Stimulated activated naive CD8-positive, alpha-beta T cell treated with anti-CD3 and anti-CD28 coated beads, Interleukin-15, Interleukin-2, amounts not matched to agents 100 U/mL and 50 U/mL, for 24 hours (primary cell): ENCODE measurements at places on chromosomes 2 and 18.

DNA sequence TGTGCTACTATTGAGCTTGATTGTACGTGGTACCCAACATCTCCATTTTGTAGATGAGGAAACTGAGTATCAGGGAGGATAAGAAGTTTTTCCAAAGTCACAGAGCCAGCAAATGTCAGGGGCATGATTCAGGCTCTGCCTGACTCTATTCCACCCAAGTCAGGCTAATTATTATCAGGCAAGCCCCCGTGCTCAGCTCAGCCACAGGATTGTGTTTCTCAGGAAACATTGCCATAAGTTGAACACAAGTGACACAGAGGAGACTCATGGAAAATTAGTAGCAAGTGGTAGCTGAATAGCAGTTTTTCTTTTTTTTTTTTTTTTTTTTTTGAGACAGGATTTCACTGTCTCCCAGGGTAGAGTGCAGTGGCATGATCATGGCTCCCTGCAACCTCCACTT lies 260.5 kb downstream of the C1D start:
- no peak for DNase-seq

GRCh38 chr18:30403278-30403677 lies 639.3 kb downstream of the DSC3 start:
- DNase-seq: no peak

DNA sequence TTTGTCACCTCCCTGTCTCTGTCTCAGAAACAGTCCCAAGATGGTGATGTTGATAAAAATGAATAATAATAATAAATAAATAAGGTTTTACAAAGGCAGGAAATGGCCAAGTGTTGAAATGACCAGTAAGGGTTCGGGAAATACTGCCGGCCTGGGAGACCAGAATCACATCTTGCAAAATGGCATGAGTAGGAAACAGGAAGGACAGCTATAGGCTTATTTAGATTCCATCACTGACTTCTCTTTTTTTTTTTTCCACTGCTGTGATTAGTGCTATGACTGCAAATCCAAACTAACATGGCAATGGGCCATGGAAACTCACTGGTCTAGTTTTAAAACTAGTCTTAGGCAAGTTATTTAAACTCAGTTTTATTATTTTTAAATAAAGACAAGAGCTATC lies 60.6 kb downstream of the SCN1A start:
- no peak for DNase-seq

DNA sequence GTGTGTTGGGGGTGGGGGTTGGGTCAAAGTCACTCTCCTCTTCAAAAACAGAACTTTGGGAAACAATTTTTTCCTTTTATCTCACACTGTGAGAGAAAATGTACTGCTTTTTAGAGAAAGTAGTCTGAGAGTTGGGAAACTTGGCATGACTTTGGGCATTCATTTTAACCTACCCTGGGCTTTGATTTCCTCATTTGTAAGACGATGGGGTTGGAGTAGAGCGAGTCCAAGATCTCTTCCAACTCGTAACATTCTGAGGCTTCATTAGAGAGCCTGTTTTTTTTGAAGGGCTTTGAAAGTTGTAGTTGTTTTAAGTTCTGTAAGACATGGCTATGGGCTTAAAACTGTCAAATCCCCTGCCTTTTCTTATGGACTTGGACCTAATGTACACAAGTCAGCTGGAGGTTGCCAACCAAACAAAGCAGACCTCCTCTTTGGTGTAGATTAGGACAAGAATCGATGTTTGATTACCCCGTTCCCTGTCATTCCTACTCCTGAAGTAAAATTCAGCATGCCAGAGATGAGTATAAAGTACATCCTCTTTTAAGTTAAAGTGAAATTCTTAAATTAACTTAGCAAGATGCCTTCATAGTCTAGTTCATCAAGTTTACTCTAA lies 8.4 kb downstream of the PHLPP1 start:
- DNase-seq: no peak

- no peak for DNase-seq
Observed at GRCh38 chr2:29724282-29724681, 197.1 kb downstream of the ALK start.

DNA sequence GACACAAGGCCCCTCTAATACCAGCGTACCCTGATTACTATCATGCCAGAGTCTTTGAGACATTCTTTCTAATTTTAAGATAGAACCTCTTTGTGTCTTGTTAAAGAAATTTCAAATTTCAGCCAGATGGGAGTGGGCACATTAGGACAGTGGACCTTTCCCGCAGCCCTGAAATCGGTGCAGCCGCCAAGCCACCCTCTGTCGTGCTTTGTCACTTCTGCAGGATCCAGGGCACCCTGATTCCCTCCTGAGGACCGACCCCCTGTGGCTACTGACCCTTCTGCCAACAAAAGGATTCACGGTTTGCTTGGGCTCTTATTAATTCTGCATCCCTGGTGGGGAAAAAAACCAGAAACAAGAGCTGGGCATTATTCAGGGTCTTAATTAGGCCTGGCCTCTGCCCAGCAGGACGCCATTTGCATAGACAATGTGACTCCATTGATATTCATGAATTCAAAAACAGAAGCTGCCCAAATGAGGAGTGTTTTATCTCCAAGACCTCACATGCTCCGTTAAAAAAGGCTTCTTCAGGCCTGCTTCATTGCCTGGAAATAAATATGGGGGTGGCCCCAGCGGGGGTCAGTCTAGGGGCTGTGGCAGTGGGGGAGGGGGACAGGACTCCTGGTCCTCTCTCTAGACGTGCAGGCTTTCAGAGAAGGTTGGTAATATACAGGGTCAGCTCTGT lies 116.9 kb downstream of the ALPK2 start:
- no peak for DNase-seq

GRCh38 chr2:69994166-69994565 lies 32.7 kb upstream of the ASPRV1 start:
- DNase-seq: no peak

GRCh38 chr2:188524519-188525113 lies 232.9 kb downstream of the GULP1 start:
- peak; percentile 7 for DNase-seq

GRCh38 chr18:76838182-76838581 lies 15.8 kb downstream of the ZNF236 start:
- no peak for DNase-seq

DNA sequence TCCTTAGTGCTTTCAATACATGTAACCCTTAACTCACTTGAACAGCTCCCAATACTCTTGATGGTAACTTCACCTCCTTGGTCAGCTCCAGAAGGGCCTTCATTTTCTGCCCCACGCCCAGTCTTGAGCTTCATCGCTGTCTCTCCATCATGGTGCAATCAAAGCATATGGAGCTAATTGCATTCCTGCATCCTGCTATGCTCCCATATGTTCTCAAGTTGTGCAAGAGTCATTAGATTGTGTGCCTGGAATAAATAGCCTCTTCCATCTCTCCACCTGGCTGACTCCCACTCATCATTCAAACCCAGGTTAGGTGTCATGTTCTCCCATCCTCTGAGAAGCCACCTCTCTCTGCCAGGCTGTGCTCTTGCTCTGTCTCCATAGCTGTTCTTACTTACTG lies 364.5 kb upstream of the RGPD4 start:
- no peak for DNase-seq

DNA sequence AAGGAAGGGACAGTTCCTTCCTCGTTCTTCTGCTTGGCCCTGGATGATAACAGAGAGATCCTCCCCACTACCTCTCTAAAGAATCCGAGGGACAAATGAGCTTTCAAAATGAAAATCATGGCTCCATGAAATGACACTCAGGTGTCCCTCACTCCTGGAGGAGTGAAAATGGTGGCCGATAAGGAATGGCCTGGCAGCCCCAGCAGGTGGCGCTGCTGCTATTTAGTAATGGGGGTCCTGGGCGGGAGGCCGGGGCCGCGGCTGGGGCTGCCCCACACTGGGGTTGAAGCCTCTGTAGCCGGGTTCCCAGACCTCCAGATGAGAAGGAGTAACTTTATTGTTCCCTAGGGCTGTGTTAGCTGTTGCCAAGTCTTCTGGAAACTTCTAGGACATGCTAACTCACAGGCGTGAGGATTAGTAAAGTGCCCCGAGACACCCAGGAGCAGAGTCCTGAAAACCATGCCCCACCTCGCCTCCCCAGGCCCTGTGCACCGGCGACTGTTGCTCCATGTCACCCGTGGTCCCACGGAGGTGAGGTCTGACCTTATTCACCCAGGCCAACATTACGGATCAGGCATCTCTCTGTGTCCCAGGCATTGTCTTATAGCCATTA lies 138.0 kb downstream of the CTIF start:
- DNase-seq: peak; percentile 84

- DNase-seq: no peak
Observed at GRCh38 chr18:24989760-24990593, 362.0 kb downstream of the ZNF521 start.

DNA sequence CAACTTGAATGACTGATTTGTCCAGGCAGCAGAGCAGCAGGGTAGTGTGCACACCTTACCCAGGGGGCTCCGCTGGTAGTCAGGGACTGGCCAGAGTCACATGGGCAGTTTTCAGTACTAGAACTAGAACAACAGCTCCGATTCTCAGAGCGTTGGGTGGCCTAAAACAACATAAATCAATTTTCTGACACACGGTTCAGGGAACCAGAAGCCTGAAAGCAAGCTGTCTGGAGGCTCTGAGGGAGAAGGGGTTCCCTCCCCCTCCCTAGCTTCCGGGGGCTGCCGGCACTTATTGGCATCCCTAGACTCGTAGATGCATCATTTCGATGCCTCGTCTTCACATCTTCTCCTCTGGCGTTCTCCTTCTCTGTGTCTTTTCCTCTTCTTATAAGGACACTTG lies 13.4 kb upstream of the ITGB6 start:
- DNase-seq: no peak

GRCh38 chr2:173823543-173823939 lies 141.6 kb downstream of the SP3 start:
- no peak for DNase-seq

DNA sequence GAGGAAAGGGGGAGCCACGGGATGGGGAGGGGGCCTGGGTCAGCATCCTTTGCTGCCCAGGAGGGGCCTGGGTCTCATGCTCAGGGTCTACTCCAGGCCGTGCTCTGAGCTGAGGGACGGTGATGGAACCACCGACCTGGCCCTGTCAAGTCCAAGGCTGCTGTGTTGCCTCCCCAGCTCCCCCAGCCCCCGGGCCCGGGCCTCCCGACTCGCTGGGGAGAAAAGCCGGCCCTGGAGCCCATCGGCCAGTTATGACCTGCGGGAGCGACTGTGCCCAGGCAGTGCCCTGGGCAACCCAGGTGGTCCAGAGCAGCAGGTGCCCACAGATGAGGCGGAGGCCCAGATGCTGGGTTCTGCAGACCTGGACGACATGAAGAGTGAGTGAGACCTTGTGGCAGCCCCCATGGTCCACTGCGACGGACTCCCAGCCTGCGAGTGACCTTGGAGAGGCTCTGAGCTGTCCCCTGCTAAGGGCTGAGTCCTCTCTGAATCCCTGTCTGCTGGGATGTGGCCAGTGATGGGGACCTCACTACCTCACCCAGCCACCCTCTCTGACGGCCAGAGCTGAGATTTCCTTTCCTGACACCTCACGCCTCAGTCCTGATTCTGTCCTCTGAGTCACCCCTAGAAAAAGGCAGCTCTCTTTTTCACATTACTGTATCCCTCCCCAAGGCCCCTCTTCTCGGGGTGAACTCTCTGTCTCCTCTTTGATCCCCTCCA lies 2.7 kb downstream of the SLC4A3 start:
- no peak for DNase-seq

- no peak for DNase-seq
Observed at GRCh38 chr2:105180491-105180972, 61.0 kb upstream of the GPR45 start.

DNA sequence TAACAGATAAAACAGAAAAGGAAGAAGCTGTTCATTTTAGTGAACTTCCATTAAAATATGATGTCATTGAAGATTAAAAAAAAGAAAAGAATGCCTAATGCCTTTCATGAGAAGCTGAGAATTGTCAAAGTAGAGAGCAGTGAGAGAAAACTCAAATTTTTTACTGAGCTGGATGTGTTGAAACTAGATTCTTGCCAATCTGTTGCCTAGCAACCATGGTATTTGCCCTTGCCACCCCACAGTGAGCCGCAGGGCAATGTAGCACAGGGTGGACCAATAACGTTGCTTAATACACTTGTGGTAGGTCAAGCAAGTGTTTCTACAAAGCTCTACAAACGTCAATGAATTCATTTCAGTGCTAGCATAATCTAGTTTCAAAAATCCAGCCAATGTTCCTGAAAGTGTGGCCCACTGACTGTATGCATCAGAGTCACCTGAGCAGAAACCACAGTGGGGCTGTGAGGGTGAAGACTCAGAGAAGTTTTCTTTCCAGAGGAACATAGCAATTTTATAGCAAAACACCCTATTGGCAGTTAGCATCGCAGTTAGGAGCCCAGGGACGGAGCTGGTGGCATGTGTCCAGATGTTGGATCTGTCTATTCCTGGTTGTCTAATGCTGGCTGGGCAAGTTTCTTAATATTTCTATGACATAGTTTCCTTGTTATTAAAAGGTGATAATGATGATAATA lies 132.2 kb downstream of the DOCK10 start:
- DNase-seq: no peak
